NCI-H2107 (cell line): ENCODE measurements at places on chromosomes 13 and 19.

DNA sequence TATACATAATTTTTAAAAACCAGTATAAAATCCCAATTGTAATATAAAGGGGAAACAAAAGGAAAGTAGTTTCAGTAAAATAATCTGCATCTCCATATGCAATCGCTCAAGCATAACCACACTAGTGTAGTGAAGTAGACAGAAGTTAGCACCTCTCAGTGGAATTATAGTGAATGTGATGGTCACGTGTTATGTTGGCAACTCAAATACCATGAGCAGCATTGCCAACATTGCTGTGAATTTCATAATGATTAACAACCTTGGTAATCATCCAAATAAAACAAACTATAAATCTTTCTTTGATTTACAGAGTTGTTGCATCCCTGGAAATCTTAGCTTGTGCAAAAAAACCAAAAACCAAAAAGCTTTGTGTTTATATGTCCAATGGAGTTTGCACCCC, 77.3 kb upstream of the SIAH3 start:
- DNase-seq, result no peak

DNA sequence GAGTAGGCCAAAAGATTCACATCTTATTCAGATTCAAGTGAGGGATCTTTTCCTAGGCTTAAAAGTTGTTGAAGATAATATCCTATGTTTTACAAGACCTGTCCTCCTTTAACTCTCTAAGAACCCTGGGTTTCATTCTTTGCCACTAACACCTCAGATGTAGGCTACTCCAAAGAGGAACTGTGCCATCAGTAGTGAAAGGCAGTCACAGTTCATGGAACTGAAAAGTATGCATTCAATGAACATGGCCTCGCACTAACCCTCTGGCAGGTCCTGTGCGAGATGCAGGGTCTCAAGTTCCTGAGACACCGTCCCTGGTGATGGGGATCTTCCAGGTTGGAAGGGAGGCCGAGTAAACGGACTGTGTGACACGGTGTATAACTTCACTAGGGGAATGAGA, 4.3 kb downstream of the LGALS14 start:
- no peak for DNase-seq

DNA sequence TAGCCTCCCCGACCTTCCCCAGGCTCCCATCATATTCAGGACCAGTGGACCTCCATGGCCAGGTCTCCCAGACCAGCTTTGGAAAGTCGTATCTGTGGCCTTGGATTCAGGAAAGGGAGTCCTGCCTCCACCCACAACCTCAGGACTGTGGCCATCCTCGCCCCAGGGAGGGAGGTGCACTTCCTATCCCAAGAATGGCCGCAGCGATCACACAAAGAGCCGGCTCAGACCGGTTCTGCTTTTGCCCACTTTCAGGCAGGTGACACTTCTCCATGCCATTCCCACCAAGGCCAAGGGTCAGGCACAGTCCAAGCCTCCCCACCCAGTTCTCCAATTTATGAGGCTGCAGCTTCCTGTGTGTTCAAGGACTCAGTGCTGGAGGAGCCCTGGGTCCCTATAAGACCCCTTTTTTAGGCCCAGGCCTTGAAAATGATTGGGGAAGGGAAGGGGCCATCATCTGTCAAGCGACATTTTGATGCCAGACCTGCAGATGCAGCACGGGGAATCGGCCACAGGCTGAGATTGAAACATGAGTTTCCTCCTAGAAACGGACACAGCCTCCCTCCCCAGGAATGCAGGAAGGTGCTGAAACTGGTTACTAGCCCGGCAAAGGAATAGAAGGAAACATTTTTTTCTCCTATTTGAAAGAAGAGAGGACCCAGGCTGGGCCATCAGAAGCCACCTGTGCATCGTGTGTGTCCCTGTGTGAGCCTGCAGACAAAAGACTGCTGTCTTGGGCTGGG, 65.6 kb upstream of the USE1 start:
- no peak for DNase-seq

DNA sequence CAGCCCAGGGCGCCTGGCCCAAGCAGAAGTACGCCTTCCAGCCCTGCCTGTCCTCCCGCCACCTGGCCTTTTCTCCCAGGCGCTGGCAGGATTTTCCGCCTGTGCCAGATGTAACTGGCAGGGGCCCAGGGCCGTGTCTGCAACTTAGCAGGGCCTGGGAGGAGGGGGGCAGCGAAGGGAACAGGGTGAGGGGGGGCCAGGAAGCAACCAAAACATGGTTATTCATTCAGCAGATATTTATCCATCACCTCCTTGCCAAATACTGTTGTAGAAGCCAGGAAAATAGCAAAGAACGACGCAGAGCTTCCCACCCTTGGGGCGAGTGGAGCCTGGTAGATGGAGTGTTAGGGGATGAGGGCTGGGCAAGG, 5.6 kb downstream of the TLE6 start:
- DNase-seq, result peak; percentile 80

- DNase-seq, result no peak
Measured at GRCh38 chr13:37490176-37490779, 108.3 kb downstream of the POSTN start.

DNA sequence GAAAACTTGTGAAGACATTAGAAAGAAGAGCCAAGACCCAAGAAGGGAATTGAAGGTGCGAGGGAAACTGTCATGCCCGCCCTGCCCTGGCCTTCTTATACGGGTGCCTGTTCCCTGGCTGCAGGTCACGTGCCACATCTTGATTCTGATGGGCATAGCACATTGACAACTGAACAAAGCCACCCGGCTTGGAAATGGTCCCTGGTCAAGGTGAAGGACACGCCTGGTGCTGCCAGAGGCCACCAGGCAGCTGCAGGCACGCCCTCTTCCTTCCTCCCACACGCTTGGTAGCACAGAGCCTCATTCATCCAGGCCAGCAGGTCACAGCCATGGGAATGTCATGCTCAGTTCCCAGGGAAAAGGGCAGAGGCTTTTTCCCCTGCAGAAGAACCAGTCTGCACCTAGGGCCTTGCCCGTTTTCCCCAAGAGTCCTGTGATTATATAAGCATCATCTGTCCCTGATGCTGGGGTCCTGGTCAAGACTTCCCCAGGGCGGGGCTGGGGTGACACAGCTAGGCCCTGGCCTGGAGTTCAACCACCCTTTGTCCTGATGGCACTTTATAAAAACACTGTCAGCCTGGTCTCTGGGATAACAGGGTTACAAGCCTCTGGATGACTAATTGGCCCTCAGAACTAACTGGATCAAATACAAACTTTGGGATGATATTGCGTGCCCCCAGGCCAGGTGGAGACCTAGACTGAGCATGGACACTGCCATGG, 56.0 kb downstream of the CDADC1 start:
- no peak for DNase-seq

DNA sequence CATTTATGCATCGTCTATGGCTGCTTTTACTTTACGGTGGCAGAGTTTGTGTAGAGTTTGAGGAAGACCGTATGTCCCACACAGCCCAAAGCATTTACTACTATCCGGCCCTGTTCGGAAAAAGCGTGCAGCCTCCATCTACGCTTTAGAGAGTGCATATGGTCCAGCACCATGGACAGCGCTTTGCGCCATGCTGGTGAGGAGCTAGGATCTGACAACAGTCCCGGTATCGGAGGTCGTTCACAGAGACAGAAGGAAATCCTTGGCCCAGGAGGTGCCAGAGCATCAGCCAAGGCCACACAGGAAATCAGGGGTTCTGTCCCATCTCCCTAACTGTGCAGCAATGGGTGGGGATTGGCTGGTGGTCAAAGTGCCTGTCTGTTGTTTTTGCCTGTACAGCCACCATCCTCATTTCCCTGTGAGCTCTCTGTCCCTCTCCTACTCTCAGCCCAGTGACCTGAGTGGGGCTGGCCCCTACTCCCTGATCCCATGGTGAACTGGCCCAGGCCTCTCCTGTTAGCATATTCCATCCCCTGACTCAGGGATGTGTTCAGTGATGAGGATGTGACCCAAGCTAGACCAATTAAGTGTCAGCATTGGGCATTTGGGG, 16.2 kb upstream of the PRODH2 start:
- DNase-seq, result no peak
